ENCODE measurements at places on chromosomes 7 and 10. TPM values are rescaled to one million over a fixed set of nuclear protein-coding genes. Genes with fewer than 3 reads are reported as not detected.

- H3K36me3 ChIP-seq = no peaks in the 10 kb centered on the region
- H3K27ac ChIP-seq = no peak overlapping the region
- no peaks in the 10 kb centered on the region for H3K4me1 ChIP-seq
- no peak overlapping the region for H3K4me3 ChIP-seq
- H3K27me3 ChIP-seq = no peaks in the 10 kb centered on the region
Observed at GRCh38 chr10:112728997-112729396, 221.1 kb upstream of the TCF7L2 start.

GRCh38 chr7:100387695-100388094 lies 14.4 kb downstream of the PILRA start:
- no peaks in the 10 kb centered on the region for H3K4me1 ChIP-seq
- no peaks in the 10 kb centered on the region for H3K36me3 ChIP-seq
- no peak overlapping the region for H3K27ac ChIP-seq
- H3K4me3 ChIP-seq = no peak overlapping the region

- no peaks in the 10 kb centered on the region for H3K27me3 ChIP-seq
- H3K36me3 ChIP-seq = no peaks in the 10 kb centered on the region
- H3K27ac ChIP-seq = no peak overlapping the region
- no peak overlapping the region for H3K4me3 ChIP-seq
- no peaks in the 10 kb centered on the region for H3K4me1 ChIP-seq
Observed at GRCh38 chr7:21070571-21071090, 283.9 kb upstream of the SP8 start.

DNA sequence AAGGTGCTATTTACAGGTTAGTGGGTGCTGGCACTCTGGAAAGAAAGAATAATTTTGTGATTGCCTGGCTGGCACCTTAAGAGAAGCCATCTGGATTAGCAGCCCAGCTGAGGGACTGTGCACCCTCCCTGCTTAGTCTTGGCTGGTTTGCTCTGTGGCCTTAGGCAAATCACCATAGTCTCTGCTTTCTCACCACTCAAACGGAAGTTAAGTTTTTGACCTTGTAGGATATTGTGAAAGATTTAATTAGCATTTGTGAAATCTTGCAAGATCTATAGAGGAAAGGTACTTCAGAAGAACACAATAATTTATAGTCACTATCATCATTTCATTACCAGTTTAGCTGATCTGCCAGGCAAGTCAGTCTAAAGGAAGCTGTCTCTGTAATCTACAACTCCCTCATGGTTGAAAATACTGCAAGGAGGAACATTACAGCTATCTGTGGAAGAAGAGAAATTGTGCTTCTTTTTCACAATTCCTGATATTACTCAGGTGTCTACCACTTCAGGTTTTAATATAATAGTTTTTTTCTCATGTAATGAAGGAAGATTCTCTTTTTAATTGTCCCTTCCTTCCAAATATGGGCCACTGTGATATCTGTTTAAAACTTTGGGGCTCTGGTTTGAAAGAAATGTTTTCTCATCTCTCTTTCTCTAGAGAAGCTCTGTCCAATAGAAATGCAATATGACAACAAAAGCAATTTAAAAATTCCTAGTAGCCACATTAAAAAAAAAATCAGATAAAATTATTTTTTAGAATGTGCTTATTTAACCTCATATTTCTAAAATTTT lies 219.6 kb downstream of the PTEN start:
- no peak for DNase-seq
- H3K27me3 ChIP-seq = no peaks in the 10 kb centered on the region
- no peak overlapping the region for H3K27ac ChIP-seq
- H3K4me1 ChIP-seq = no peaks in the 10 kb centered on the region
- H3K36me3 ChIP-seq = no peaks in the 10 kb centered on the region

- H3K4me3 ChIP-seq = no peak overlapping the region
- no peaks in the 10 kb centered on the region for H3K4me1 ChIP-seq
- no peak overlapping the region for H3K27ac ChIP-seq
Observed at GRCh38 chr7:30436518-30436917, 42.1 kb downstream of the NOD1 start.

DNA sequence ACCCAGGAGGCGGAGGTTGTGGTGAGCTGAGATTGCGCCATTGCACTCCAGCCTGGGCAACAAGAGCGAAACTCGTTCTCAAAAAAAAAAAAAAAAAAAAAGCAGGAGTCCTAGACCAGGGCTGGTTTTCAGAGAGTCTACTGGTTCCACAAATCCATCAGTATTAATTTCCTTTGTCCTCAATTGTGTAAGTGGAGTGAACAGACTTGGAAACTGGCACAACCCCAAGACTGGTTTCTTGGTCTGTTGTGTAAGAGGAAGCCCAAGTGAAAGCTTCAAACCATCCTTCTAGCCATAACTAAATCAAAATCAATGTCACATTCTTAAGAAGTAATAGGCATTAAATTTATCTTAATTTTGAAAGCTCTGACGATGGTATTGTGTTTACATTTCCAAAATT lies 213.6 kb downstream of the DGKI start:
- no peak for DNase-seq
- H3K4me3 ChIP-seq = no peak overlapping the region
- H3K36me3 ChIP-seq = no peaks in the 10 kb centered on the region
- H3K27ac ChIP-seq = no peak overlapping the region
- no peaks in the 10 kb centered on the region for H3K27me3 ChIP-seq
- H3K4me1 ChIP-seq = no peaks in the 10 kb centered on the region

- H3K4me3 ChIP-seq = no peak overlapping the region
- no peaks in the 10 kb centered on the region for H3K27me3 ChIP-seq
- H3K4me1 ChIP-seq = no peaks in the 10 kb centered on the region
- H3K27ac ChIP-seq = no peak overlapping the region
Observed at GRCh38 chr10:51215951-51216834, 141.9 kb downstream of the PRKG1 start.

- H3K27ac ChIP-seq = no peak overlapping the region
- H3K4me3 ChIP-seq = no peak overlapping the region
- H3K36me3 ChIP-seq = no peaks in the 10 kb centered on the region
- H3K4me1 ChIP-seq = no peaks in the 10 kb centered on the region
- no peaks in the 10 kb centered on the region for H3K27me3 ChIP-seq
- DNase-seq = no peak
Observed at GRCh38 chr10:80697926-80698325, 160.2 kb downstream of the SH2D4B start.

- no peaks in the 10 kb centered on the region for H3K4me1 ChIP-seq
- H3K27me3 ChIP-seq = no peaks in the 10 kb centered on the region
- no peaks in the 10 kb centered on the region for H3K36me3 ChIP-seq
- H3K27ac ChIP-seq = no peak overlapping the region
- H3K4me3 ChIP-seq = no peak overlapping the region
Observed at GRCh38 chr7:45680776-45681175, 106.6 kb downstream of the ADCY1 start.

DNA sequence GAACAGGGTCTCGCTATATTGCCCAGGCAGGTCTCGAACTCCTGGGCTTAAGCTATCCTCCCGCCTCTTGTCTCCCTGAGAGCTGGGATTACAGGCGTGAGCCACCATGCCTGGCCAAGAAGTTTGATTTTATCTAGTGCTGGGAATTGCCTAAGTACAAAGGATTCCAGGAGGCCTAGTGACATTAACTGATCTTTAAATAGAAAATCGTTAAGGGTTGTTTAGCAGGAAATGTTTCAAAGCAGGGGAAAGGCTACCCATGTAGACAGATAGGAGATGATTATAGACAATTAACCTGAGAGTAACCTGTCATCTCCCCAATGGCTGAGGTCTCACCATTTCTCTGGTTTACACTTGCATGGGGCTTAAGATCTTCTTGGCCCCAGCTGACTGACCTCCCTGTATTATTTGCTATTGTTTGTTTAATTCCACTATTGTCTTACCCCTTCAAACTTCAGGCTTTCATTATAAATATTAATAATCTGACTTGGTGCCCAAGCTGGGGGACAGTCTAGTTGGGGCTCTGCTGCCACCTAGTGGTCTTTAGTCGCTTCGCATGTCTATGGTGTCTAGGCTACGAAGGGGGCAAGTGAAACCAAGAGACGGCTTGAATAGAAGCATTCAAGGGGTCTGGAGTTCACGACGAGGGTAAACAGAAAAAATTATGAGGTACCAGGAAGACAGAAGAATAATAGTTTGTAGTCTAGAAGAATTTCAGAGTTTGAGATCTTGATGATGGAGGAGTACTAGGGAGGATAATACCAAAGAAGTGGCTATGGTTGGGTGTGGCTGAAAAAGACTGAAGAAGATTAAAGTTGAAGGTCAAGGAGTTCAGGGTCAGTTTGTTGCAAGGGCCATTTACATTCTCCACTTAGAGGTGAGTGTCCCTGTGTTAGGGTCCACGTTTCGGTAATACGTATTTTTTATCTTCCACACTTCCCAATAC lies 40.4 kb upstream of the BPGM start:
- H3K27me3 ChIP-seq = no peaks in the 10 kb centered on the region
- H3K4me3 ChIP-seq = no peak overlapping the region
- H3K27ac ChIP-seq = no peak overlapping the region
- no peaks in the 10 kb centered on the region for H3K4me1 ChIP-seq
- peak; percentile 40 for DNase-seq
- no peaks in the 10 kb centered on the region for H3K36me3 ChIP-seq

GRCh38 chr7:149497467-149498261 lies at the start of gene ZNF746:
Gene ZNF746 (minus strand): TSS chr7:149497809. CDS start chr7:149497536, 273 bp downstream.
- peaks cover 25% of the 10 kb centered on the region for H3K4me1 ChIP-seq
- DNase-seq = peak; percentile 75
- peak within 1 kb of the TSS; percentile 64 for H3K27ac ChIP-seq
- no peaks in the 10 kb centered on the region for H3K27me3 ChIP-seq

DNA sequence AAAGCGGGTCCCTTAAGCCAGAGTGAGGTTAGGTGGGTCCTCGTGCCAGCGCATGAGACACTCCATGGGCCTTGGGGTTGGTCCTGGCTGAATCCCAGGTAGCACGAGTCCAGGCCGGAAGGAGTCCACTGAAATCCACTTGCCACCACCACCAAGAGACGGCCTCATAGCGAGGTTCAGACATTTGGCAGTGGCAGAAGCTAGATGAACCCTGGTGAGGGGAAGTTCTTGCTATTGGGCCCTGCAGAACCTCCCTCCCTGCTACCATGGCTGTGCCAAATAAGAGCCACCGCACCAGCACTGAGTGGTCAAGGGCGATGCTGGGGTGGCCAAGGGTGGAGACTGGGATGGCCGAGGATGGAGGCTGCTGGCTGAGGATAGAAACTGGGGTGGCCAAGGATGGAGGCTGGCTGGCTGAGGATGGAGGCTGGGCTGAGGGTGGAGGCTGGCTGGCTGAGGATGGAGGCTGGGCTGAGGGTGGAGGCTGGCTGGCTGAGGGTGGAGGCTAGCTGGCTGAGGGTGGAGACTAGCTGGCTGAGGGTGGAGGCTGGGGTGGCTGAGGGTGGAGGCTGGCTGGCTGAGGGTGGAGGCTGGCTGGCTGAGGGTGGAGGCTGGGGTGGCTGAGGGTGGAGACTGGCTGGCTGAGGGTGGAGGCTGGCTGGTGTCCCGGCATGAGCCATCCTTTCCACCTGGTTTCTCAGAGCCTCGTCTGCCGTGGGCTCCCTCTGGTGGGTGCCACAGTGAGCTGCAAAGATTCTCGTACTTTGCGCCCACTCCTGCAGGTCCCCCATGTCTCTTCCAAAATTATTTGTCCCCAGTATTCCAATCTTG lies 88.2 kb downstream of the ELFN1 start:
- H3K36me3 ChIP-seq = no peaks in the 10 kb centered on the region
- H3K4me1 ChIP-seq = no peaks in the 10 kb centered on the region
- peak; percentile 52 for DNase-seq
- H3K27ac ChIP-seq = no peak overlapping the region

DNA sequence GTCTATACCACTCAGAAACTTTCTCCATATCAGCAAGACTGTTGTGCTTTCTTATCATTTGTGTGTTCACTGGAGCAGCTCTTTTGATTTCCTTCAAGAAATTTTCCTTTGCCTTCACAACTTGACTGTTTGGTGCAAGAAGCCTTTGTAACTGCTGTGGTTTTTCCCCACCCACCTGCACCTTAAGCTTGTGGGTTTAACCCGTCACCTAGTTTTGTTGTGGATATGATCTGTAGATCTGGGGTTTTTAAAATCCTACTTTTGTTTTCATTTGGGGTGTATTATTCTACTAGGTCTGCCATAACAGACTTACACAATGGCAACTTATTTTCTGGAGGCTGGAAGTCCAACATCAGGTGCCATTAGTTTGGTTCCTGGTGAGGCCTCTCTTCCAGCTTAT lies 30.5 kb upstream of the CHST3 start:
- peak; percentile 11 for DNase-seq
- no peaks in the 10 kb centered on the region for H3K27me3 ChIP-seq
- H3K4me3 ChIP-seq = no peak overlapping the region
- no peaks in the 10 kb centered on the region for H3K36me3 ChIP-seq
- no peak overlapping the region for H3K27ac ChIP-seq

GRCh38 chr10:90960355-90960814 lies 39.5 kb upstream of the ANKRD1 start:
- H3K4me1 ChIP-seq = no peaks in the 10 kb centered on the region
- no peaks in the 10 kb centered on the region for H3K36me3 ChIP-seq
- DNase-seq = no peak
- H3K4me3 ChIP-seq = no peak overlapping the region
- no peak overlapping the region for H3K27ac ChIP-seq

GRCh38 chr10:88253128-88253527 lies 330.0 kb downstream of the RNLS start:
- no peaks in the 10 kb centered on the region for H3K27me3 ChIP-seq
- H3K4me3 ChIP-seq = no peak overlapping the region
- H3K36me3 ChIP-seq = no peaks in the 10 kb centered on the region

GRCh38 chr10:24993237-24993958 lies 22.6 kb downstream of the ENKUR start:
- DNase-seq = no peak
- no peaks in the 10 kb centered on the region for H3K36me3 ChIP-seq
- no peak overlapping the region for H3K4me3 ChIP-seq
- H3K4me1 ChIP-seq = no peaks in the 10 kb centered on the region
- no peak overlapping the region for H3K27ac ChIP-seq

GRCh38 chr7:136179851-136180721 lies 202.9 kb upstream of the MTPN start:
- no peak for DNase-seq
- H3K4me1 ChIP-seq = no peaks in the 10 kb centered on the region
- no peaks in the 10 kb centered on the region for H3K36me3 ChIP-seq
- H3K27ac ChIP-seq = no peak overlapping the region
- H3K4me3 ChIP-seq = no peak overlapping the region

GRCh38 chr10:78543031-78543748 lies 509.5 kb downstream of the RPS24 start:
- H3K27me3 ChIP-seq = no peaks in the 10 kb centered on the region
- DNase-seq = no peak
- H3K36me3 ChIP-seq = no peaks in the 10 kb centered on the region

DNA sequence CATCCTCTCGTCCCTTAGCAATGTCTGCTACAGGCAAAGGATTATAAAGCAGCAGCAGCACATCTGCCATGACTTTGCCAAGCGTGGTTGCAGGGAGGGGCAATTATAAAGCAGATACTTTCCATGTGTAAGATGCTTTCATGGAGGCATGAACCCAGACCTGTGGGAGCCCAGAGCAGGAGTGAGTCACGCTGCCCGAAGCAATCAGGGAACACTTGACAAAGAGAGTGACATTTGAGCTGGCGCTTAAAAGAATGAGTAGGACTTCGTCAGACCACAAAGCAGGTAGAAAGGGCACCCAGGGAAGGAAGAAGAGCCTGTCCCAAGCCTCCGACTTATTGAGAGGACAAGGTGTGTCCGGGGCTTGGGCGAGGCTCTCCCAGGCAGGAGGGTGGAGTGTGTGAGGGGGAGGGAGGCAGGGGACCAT lies 147.2 kb downstream of the MYOF start:
- H3K27ac ChIP-seq = no peak overlapping the region
- DNase-seq = no peak
- H3K27me3 ChIP-seq = peaks cover 4% of the 10 kb centered on the region
- H3K4me1 ChIP-seq = no peaks in the 10 kb centered on the region

The VPS37D gene
- total RNA-seq = not detected

The PDCD4 gene
- total RNA-seq = 96.1 TPM

The DNAJB12 gene
- total RNA-seq = 30.4 TPM

The OPN4 gene
- not detected for total RNA-seq

The MRPL32 gene
- 79.5 TPM for total RNA-seq

The CFTR gene
- total RNA-seq = not detected

The OR2A42 gene
- total RNA-seq = not detected

The SFXN4 gene
- total RNA-seq = 52.3 TPM

The WDFY4 gene
- 0.20 TPM for total RNA-seq

The PDZD7 gene
- 0.33 TPM for total RNA-seq
